ENCODE measurements at places on chromosomes 11 and 22. TPM values are rescaled to one million over a fixed set of nuclear protein-coding genes. Genes with fewer than 3 reads are reported as not detected.

- DNase-seq: no peak
Observed at GRCh38 chr22:35475545-35475944, 65.1 kb upstream of the RASD2 start.

The OR52M1 gene
- not detected for total RNA-seq

DNA sequence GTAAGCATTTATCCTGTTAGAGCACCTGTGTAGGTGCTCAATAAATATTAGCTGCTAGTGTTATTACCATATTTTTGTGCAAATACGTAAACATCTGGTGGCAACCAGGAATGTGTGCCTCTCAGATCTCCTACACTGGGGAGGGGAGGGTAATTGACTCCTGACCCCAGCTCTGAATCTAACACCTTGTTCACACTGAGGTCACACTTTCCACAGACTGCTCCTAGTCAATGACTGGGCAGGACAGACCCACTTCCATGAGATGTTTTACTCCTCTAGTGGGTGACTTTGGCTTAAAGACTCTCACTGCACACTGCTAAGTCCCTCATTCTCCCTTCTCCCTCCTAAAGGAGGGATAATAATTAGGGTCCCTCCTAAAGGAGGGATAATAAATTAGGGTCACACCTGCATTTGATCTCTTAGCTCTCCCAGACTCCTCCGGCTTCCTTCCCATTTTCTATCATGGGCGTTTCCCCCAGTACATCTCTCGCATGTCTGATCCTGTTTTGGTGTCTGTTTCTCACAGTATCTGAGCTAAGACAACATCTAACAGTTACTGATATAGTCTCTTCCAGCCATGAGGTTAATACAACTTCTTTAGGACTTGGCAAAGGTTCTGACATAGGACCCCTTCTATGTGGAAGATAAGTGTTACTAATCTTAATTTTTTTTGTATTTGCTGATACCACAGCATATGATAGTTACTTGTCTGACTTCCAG, 8.0 kb downstream of the CSTPP1 start:
- DNase-seq: no peak

- no peak for DNase-seq
Observed at GRCh38 chr11:31509051-31509428, 382 bp downstream of the IMMP1L start.

GRCh38 chr11:131411636-131412035, 41.2 kb downstream of the NTM start:
- DNase-seq: no peak

GRCh38 chr11:128508770-128509510, 78.4 kb downstream of the ETS1 start:
- DNase-seq: no peak

DNA sequence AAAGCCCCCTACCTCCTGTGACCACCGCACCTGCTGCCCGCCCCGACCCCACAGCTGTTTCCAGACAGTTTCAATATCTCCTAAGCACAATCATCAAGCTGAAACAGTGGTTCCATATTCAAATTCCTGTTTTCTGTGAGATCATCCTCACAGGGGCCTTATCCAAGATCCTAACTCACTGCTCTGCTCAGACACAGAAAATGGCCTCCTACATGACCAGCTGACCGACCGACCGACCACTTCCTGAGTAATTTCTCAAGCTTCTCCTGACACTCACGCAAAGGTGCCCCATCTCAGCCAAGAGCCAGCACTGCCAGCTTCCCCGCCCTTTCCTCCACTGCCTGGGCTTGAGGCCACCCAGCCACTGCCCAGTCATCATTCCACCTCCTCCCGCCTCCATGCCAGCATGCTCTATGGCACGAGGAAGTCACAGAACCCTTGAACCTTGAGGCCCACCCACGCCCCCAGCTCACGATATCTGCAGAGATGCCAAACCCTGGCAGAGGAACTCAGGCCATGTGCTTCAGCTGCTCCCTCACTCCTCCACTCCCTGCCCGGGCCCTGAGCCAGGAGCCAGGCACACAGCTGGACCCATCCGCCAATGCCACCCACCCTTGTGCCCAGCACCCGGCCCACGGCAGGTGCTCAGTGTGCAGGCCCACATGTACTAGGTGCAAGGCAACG, 14.0 kb downstream of the KIAA0930 start:
- peak; percentile 67 for DNase-seq

- DNase-seq: no peak
Observed at GRCh38 chr11:77525455-77526091, 51.7 kb upstream of the PAK1 start.

The ALDH3B2 gene
- total RNA-seq: not detected

The SPINDOC gene
- total RNA-seq: 18.1 TPM

DNA sequence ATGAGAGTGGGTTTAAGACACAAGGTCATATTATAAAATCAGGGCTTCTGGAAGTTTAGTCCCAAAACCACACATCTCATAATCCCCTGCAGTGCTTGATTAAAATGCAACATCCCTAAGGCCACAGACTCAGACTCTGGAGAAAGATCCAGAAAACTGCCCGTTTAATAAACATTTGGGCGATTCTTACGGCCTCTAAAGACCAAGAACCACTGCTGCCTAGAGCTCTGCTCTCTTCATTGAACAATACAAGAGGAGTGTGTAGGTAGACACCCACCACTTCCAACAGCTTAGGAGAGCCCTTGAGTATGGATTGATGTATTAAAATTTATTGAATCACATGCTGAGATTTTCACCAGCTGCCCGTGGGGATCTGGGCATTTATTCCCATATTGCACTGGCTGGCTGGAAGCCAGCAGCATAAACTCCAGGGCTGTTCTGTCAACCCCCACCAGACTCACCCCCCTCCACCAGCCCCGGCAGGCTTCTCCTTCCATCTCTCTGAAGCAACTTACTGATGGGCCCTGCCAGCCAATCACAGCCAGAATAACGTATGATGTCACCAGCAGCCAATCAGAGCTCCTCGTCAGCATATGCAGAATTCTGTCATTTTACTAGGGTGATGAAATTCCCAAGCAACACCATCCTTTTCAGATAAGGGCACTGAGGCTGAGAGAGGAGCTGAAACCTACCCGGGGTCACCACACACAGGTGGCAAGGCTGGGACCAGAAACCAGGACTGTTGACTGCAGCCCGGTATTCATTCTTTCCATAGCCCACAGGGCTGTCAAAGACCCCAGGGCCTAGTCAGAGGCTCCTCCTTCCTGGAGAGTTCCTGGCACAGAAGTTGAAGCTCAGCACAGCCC, 749 bp upstream of the BEST1 start:
- DNase-seq: peak; percentile 70

DNA sequence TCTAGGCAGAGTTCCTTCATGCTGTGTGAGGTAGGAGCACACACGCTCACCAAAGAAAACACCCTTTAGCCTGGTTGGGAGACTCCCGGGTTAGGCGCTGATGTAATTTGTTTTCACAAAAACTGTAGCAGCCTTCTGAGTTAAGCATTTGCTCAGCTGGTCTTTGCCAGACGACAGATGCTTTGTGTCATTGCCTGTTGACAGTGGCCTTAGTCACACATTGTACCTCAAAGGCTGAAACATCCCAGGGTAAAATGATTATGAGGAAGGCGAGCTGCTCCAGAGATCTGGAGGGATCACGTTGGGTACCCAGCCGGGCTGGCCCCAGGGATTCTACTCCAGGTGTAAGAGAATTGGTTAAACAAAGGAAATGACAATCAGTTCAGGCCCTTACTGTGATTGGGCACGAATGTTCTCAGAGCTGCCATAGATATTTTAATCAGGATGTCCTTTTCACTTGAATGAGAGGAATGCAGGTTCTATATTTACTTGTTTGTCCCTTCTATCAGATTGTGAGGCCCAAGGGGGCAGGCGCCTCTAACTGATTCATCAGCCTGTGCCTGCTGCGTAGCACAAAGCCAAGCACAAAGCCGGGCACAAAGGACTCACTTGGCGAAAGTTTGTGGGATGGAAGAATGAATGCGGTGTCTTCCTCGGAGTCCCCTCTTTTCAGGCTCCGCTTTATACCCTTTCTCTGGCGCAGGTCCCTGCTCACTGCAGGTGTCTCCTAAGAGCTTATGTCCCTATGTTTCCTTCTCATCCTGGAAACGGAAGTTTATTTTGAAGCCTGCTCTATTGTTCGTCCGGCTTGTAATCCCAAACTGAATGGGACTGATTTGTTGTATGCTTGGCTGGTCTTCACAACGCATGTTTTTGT, 47.1 kb downstream of the ADM start:
- DNase-seq: peak; percentile 36

DNA sequence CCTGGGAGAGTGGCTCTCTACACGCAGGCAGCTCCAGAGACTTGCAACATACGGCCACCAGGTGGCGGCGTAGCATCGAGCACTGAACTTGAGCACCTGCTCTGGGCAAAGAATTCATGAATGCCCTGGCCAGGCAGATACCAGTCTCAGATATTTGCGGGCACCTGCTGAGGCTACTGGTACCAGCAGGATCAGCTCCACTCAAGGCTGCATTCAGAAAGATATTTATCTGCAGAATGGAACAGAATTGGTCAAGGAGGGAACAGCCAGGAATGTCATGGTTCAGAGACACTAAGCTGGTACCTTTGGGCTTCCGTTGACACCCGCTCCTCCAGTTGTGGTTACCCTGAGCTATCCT, 10.8 kb upstream of the CCDC86 start:
- DNase-seq: peak; percentile 85

GRCh38 chr22:49070501-49070900, 757.2 kb downstream of the BRD1 start:
- DNase-seq: no peak

The LMO2 gene
- total RNA-seq: 19.4 TPM

DNA sequence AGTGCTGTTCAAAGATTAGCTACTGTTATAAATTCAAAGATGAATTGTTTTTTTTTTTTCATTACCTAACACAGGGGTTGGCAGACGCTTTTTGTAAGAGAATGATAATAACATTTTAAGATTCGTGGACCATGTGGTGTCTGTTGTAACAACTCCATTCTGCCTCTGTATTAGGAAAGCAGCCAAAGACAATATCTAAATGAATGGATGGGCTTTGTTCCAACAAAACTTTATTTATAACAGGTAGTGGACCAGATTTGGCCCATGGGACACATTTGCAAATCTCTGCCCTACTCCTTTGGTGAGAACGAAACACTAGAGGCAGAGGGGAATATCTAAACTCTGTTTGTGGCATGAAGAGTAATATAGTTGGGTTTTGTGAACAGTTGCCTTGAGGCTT, 83.6 kb upstream of the BLID start:
- DNase-seq: no peak

DNA sequence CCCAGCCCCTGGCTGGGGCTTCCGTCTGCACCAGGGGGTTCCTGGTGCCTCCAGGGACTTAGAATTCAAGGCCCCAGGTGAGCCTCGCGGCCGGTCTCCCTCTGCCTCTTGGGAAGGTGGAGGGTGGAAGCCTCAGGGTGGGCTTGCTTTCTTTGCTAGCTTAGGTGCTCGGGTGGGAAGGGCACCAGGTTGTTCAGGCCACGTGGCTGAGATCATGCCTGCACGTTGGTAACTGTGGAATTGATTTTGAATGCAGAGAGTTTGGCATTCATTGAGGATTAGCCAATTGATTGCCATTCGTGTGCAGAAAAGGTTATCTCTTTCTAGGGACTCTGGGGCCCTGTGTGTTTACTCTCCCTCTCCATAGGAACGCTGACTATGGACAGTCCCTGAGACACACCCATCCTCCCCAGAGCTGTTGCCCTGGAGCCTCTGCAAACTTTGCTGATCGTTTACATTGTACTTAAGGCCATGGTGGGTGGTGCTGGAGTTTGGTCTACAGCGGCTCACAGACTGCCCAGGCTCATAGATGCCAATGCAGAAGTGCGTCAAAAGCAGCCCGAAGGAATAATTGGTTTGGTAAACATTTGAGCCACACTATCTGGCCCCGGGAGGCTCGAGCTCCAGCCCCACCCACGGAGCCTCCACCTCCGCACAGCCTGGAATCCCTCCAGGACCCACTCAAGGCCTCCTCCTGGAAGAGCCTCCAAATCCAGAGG, 1457.7 kb downstream of the BRD1 start:
- no peak for DNase-seq

DNA sequence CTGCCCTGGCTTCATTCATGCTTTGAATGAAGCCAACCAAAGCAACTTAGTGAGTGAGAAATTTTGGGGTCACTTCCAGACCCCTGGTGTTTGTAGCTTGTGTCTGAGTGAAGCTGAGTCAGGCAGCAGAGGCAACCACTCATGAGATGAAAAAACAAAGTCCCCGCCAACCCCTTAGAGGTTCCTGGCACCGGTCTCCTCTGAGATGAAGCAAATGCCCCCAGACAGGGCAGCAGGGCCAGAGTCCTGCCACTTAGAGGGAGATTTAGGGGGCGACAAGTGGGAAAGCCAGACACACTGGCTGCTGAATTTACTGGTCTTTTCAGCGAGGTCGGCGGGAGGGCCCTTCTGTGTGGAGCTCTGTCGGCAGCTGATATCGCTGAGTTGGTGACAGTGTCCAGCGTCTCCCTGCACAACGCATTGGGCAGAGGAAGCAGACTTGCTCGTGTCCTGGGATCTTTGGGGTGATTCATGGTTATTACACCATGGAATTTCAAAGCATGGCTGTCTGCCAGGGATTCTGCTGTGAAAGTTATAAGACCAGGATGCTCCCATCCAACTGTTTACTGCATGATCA, 482.6 kb downstream of the MIAT start:
- peak; percentile 37 for DNase-seq
